ENCODE measurements at places on chromosomes 4 and X. TPM values are rescaled to one million over a fixed set of nuclear protein-coding genes. Genes with fewer than 3 reads are reported as not detected.

Gene MAGEA6
- not detected for polyA plus RNA-seq

Gene ITGB1BP2
- 1.0 TPM for polyA plus RNA-seq

- no peak for DNase-seq
These were observed 389.0 kb upstream of the ZFP42 start for GRCh38 chr4:187606581-187606980.

- DNase-seq, result no peak
These were observed 8.3 kb downstream of the FLNA start for GRCh38 chrX:154365997-154366665.

- no peak for DNase-seq
These were observed 181.4 kb upstream of the HCCS start for GRCh38 chrX:10929747-10930146.

DNA sequence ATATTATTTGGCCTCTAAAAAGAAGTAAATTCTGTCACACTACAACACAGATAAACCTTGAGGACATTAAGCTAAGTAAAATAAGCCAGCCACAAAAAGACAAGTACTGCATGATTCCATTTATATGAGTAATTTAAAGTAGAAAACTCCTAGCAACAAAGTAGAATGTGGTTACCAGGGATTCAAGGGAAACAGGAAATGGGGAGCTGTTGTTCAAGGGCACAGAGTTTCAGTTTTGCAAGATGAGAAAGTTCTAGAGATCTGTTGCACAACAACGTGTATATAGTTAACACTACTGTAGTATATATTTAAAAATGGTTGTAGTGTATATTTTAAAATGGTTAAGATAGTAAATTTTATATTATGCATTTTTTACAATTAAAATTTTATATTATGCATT, 25.4 kb downstream of the SEC31A start:
- DNase-seq, result no peak

All from left renal pelvis (tissue), 4 donors.